ENCODE measurements at places on chromosomes 5 and 9.

GRCh38 chr9:17854487-17854886 lies 275.6 kb downstream of the SH3GL2 start:
- DNase-seq, result no peak

GRCh38 chr5:97297063-97297703 lies 114.1 kb upstream of the RIOK2 start:
- DNase-seq, result peak; percentile 24

DNA sequence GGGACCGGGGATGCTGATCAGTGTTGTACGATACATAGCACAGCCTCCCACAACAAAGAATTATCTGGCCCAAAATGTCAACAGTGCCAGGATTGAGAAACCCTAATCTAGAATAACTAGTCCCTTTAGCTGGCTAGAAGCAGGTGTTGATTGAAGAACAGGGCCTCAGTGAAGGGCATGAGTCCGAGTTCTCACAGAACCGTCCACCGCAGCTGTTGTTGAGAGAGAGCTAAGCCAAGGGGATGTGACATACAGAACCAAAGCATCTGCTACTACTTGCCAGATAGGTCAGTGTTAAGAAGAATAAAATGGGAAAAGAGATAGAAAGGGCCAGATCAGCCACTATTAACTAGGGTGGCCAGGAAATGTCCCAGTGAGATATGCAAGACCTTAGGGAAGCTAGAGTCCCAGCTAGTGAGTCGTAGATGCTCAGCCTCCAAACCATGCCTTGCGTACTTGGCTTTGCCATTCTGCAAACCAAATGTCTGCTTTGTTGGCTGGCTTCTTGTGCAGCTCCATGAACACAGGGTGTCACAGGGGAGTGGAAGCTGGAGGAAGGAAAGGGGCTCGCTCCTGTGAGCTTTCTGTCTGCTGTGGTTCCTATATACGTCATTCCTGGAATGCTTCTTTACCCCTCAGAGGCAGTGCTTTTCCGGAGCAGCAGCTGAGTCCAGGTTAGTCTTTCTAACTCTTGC lies 68.9 kb downstream of the FBXO38 start:
- no peak for DNase-seq

DNA sequence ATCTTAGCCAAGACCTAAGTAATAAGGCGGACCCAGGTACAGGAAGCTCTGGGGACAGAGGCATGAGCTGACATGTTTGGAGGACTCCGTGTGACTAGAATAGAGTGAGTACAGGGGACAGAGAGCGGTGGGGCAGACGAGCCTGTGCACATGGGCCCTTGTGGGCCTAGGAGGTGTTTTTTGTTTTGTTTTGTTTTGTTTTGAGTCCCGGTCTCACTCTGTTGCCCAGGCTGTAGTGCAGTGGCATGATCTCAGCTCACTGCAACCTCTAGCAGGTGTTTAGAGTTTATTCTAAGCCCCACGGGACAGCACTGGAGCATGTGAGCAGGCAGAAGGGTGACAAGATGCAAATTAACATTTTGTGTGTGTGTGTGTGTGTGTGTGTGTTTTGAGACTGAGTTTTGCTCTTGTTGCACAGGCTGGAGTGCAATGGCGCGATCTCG lies 3.1 kb upstream of the EEIG1 start:
- DNase-seq, result peak; percentile 97

DNA sequence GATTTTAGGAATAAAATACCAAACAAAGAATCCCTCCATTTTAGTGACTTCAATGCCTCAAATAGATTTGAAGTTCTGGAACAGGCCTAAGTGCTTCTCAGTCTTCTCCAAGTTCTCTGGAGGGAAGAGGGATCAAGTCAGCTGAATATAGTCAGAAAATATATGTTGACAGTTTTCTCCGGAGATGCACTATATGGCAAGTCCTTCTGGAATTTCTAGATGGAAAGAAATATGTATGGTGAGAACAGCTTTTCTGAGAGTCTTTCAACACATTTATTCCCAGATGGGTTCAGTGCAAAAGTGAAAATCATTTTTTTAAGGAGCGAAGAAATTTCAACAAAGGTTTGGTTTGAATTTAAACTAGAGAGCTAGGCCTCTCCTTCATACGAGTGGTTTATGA lies 317.4 kb upstream of the SLC30A5 start:
- DNase-seq, result no peak

DNA sequence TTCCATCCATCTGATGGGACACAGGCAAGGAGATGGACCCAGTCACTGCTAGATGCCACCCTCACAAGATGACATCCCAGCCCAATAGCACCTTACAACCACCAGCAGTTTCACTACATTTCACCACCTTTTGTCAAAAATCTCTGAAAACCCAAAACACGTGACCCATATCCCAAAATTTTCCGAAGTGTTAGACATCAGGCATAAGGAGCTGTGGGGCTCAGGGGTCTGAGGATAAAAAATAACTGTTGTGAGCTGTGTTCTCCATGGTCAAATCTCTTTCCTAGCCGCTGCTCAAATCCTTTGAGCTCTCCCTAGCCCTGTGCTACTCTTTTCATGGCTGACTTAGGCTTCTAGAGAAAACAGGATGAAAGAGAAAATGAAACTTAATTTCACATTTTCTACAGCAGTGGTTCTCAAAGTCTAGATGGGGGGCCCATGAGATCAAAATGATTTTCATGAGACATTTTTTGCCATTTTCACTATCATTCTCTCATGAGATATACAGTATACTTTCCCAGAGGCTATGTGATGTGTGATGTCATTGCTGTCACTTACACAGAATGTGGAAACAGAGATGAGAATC lies 40.7 kb downstream of the TIMD4 start:
- DNase-seq, result no peak

GRCh38 chr9:35675732-35676392 lies 2.1 kb downstream of the CA9 start:
- no peak for DNase-seq

DNA sequence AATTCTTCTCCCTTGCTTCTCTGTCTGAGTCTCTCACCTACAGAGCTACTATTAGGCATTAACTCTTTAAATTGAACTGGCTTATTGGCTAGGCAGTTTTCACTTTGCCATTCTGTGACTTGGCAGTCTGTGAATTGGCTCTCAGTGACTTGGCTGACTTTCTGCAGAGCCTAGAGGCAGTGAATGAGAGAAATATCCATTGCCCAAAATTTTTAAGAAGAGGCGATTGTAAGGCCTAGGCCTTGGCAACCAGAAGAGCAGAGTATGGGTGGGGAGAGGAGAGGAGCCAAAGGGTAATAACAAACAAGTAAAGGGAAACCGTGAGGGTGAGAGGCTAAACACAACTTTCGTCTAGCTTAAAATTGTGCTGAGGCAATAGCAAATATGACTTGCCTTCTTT lies 176.7 kb downstream of the PRR16 start:
- no peak for DNase-seq

GRCh38 chr5:1973391-1974013 lies 90.8 kb upstream of the IRX4 start:
- no peak for DNase-seq

DNA sequence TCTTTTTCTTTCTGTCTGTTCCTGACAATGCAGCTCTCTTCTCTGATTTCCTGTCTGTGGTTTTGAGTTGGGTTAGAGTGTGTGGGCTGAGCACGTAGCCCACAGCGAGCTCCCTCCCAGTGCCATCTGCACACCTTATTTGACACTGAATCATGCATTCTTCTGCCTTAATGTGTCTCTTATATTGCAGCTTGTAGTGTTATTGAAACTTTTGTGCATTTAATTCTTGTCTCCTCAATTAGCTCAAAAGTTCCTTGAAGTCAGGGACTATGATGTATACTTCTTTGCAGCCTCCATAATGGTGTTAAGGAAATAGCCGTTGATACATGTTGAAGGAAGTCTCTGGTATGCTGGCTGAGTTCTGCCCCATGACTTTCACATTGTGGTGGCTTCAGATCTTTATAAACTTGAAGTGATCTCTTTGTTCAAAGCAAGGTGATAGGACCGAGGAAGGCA lies 576.2 kb upstream of the CLINT1 start:
- peak; percentile 68 for DNase-seq

DNA sequence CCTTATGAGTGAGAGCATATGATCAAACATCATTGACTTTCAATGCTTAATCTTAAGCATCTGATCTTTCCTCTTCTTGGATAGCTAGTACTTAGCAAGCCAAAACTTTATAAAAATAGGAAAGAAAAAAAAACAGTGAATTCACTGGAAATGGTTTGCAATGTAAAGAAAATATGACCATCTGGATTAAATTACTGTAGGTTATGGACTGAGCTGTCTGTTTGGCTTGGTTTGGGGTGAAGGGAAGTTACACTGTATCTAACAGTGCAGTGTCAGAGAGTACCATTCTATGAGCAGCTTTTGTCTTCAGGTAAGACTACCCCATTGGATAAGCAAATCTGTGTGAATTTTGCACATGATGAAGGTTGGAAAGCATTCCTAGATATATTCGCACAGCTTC lies 151.4 kb downstream of the TLE1 start:
- DNase-seq, result no peak

- no peak for DNase-seq
Measured at GRCh38 chr9:26361010-26361409, 531.6 kb downstream of the CAAP1 start.

DNA sequence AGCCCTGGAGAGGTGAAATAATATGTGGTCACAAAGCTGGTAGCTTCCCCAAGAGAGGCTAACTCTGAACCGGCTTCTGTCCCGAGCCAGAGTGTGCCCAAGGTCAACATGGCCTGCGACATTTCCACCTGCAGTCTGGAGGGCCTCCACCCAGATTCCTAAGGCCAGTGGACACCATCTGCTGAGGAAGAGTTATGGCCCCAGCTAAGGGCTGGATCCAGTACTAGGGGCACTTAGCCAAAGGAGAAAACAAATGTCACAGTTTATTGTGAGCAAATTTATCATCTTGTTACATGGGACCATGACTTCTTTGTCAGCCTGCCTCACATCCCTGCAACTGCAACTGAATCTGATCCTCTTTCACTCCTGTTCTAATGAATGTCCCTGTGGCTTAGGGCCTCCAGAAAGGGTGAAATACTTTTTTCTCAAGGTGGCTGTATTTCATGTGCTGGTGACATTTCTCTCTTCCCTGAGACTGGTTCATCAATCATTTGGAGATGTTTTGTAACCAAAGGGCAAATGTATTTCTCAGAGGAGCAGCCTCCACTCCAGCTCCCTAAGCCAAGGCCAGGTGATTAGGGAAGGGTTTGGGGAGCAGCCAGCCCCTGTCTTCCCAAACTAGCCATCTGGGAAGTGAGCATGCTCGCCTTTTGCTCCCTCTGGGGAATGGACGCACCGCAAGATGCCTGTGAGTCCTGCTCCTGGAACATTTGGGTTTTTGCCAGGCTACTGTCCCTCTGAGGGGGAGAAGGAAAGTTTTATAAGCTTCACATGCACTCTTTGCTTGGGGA lies 148.3 kb downstream of the CMYA5 start:
- no peak for DNase-seq

DNA sequence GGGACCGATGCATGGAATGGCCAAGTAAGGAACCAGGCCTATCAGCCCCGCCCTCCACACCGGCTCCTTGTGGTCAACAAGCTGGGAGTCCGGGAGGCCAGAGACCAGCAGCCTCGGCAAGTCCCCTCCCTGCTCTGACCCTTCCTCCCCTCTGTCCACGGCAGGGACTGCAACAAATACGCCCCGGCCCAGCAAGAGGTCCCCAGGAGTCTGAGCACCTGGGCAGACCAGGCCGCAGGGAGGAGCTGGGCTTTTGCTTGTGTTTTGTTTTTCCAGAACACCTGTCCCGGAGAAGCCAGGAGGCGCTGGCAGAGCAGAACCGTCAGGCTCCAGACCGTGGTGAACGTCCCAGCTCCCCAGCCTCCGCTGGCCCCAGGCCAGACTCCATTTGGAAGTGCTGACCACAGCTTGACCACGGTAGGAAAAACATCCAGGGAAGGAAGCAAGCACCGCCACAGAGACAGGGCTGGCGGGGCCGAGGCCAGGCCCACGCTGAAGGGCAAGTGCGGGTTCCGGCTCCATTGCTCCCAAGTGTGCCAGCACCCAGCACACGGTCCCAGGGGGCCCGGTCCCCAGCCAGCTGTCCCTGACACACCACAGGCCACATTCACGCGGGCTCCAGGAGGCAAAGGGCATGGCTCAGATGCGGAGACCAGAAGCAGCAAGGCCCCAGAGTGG lies 56.7 kb downstream of the VAV2 start:
- no peak for DNase-seq

GRCh38 chr5:83983852-83984251 lies 263.2 kb upstream of the HAPLN1 start:
- DNase-seq, result no peak

- no peak for DNase-seq
Measured at GRCh38 chr9:89430995-89431394, 66.9 kb downstream of the SEMA4D start.

- no peak for DNase-seq
Measured at GRCh38 chr5:15645381-15646160, 145.6 kb downstream of the FBXL7 start.

GRCh38 chr5:36239370-36240293 lies 2.1 kb downstream of the NADK2 start:
- peak; percentile 57 for DNase-seq

DNA sequence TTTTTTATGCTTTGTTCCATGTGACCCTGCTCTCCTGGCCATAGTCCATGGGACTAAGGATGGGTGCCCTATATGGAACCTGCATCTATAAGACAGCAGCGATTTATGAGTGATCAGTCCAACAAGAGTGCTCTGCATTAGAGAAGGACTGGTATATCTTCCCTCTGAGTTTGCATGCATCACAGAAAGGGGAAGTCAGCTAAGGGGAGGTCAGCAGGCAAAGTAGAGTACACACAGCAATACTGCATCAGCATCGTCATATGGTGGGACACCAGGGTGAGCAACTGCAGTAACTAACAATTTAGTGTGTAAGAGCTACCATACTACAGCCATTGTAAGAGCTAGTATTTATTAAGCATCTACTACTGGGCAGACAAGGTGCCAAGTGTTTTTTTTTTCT lies 311.3 kb downstream of the NDUFS4 start:
- DNase-seq, result no peak

DNA sequence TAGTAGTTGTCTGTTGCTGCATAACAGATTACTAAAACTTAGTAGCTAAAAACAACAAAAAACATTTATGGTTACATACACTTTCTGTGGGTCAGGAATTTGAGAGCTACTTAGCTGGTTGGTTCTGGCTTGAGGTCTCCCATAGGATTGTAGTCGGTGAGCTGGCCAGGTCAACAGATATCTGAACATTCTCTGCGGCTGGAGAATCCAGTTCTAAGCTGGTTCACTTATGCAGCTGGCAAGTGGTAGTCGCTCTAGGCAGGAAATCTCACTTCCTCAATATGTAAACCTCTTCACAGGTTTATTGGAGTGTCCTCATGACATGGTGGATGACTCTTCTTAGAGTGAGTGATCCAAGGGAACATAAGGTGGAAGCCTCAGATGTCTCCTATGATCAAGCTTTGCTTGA lies 65.7 kb upstream of the TNFAIP8 start:
- DNase-seq, result peak; percentile 90
